ENCODE measurements at places on chromosomes 6 and 20. TPM values are rescaled to one million over a fixed set of nuclear protein-coding genes. Genes with fewer than 3 reads are reported as not detected.

DNA sequence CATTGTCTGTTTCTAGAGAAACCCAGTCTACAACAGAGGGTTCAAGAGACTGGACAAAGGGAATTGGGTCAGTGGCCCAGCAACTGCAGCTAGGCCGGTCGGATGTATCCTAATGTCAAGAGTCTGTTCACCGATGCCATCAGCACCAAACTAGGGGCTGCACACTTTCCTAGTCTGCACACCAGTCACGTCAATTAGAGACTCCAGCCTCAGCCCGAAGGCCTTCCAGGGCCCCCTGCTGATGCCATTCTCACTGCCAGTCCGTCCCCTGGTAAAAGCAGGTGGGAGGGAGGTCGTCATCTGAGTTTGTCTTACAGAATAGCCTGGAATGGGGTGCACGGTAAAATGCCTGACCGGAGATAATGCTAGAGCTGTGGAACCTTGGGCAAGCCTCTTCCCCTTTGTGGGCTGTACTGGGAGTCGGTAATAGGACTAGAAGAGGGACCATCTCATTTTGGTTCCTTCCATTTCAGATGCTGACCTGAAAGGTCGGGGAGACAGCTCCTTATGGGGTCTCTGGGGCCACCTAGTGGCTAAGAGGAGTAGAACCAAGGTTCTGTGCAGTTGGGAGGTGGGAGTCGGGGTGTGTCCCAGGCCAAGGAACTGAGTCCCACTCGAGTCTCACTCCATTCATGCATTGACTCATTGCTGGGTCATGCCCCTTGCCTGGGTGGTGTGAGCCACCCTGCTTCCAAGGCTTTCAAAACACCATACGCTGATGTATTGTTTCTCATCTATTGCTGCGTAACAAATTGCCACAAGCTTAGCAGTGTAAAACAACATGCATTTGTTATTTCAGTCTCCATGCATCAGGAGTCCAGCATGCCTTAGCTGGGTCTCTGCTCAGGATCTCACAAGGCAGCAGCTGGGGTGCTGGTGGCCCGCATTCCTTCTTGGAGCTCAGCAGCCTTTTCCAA, 5.1 kb downstream of the SOX12 start:
- DNase-seq, result peak; percentile 26

- no peak for DNase-seq
These were observed 98.3 kb downstream of the RAMACL start for GRCh38 chr6:166488076-166488685.

GRCh38 chr6:71324194-71324785, 35.7 kb downstream of the OGFRL1 start:
- no peak for DNase-seq

CCN6 gene
- not detected for total RNA-seq
